ENCODE measurements at places on chromosomes 6 and 20.

- DNase-seq, result no peak
These were observed 369.0 kb downstream of the SYNE1 start for GRCh38 chr6:152267967-152268845.

DNA sequence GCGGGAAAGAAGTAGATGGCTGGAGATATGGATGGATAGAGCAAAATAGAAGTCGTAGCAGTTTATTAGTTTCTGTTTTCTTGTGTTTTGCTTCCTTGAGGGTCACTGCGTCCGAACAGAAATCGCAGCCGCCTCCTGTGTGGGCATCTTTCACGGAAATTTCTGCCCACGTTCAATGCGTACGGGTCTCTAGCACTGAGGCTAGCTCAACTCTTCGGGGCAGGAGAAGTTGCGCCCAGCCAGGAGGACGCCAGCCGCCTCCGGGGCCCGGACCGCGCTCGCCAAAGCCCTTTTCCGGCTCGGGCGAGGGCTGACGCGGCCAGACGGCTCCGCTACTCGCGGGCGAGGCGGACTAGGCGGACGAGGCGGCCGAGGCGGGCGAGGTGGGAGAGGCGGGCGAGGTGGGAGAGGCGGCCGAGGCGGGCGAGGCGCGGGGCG, 814 bp downstream of the TFAP2B start:
- DNase-seq, result no peak

DNA sequence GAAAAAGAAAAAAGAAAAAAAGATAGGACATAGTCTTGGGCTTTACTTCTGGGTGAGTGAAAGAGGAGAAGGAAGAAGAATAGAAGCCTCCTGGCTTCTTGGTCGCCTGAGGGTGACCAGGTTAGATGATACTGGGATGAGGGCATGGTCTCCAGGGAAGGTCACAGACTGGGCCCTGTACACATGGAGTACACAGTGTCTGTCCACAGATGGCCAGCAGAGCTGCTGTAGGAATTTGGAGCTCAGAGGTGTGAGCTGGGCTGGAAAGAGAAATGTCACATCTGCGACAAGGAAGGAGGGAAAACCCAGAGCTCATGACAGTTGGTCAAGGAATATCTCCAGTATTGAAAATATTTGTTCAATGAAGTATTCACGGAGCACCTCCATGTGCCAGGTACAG, 56.1 kb downstream of the DLGAP4 start:
- DNase-seq, result no peak

DNA sequence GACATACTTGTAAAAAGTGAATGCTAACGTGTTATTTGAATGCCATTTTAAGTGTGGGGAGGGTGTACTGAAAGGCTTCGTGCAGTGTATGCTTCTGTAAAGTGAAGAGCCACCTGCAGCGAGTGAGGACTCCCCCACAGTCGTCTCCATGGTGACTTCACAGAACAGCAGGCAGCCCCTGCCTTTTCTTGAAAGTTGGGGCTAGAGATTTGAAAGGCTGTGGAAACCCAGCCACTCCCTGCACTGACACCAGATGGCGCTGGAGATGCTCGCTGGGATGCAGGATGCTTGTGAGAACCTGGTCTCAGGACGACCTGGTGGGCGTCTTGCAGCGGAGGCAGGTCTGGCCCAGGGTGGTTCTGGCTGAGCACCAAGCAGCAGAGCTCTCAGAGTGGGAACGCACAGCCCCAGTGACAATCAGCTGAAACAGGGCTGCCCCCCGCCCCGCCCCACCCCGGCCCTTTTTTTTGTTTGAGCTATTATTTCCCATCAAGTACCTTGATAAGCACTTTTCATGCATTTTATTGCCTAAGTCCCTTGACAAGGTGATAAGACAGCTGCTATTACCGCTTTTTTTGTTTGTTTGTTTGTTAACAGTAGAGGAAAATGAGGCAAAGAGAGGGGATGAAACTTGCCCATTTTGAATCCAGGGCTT, 150.3 kb downstream of the SYCP2 start:
- DNase-seq, result no peak

DNA sequence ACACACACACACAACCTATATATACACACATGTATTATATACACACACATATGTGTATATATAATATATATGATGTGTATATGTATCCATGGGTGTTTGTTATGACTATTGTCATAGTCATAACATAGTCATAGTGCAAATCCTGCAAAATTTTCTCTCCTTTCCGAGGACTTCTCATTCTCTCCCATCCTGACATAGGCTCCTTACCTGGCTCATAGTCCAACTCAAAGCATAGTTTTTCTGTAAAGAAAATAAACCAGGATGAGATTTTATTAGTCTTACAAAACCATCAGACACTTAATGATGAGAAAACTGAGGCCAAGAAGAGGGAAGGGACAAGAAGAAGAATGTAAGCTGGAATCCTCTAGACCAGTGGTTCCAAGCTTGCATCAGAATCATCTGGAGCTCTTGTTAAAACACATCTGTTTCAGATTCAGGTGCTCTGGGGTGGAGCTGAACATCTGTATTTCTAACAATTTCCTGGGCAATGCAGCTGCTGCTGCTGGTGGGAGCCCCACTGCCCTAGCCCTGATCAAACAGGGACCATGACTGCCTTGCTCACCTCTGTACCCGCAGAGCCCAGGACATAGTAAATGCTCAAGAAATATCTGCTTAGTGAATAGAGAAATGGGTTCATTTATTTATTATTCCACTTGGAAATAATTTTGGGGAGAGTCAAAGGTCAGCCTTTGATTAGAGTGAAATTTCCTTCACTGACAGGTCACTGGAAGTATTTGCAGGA, 5.3 kb downstream of the TRIM10 start:
- DNase-seq, result no peak

Measured in GM04503 (cell line).